ENCODE measurements at places on chromosomes 3 and 15.

- no peak for DNase-seq
Observed at GRCh38 chr3:50260942-50261441, 8.0 kb upstream of the SEMA3B start.

- no peak for DNase-seq
Observed at GRCh38 chr3:14497321-14497720, 42.8 kb downstream of the GRIP2 start.

GRCh38 chr3:135929670-135930069 lies 35.9 kb upstream of the PPP2R3A start:
- no peak for DNase-seq

DNA sequence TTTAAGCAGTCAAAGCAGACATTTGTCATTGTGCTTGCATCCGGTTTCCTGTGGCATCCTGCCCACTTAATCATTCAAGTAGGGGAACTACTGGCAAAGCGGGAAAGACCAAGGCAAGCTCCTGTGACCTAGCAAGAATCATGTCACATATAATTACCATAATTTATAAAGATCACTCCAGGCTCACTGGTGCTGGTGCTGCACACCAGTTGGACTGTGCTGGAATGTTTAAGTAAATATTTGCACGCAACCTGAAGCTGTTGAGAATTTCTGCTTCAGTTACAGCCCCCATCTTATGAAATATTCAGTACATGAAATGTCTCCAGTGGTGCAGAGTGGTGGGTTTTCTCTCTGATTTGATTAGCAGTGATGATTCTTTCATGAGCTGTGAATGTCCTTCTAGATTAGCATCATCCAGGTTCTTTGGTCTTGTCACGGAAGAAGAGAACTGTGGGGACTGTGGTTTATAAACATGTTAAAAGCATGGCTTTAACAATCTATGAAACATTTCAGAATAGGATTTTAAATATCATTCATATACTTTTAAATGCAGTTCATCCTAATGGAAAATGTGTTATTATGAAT lies 621.3 kb upstream of the EPHA6 start:
- DNase-seq: no peak

GRCh38 chr3:112389961-112390360 lies 57.0 kb downstream of the CD200 start:
- no peak for DNase-seq

- peak; percentile 58 for DNase-seq
Observed at GRCh38 chr15:74955796-74956647, 550 bp downstream of the RPP25 start.

- no peak for DNase-seq
Observed at GRCh38 chr3:153437666-153438065, 275.6 kb downstream of the RAP2B start.

DNA sequence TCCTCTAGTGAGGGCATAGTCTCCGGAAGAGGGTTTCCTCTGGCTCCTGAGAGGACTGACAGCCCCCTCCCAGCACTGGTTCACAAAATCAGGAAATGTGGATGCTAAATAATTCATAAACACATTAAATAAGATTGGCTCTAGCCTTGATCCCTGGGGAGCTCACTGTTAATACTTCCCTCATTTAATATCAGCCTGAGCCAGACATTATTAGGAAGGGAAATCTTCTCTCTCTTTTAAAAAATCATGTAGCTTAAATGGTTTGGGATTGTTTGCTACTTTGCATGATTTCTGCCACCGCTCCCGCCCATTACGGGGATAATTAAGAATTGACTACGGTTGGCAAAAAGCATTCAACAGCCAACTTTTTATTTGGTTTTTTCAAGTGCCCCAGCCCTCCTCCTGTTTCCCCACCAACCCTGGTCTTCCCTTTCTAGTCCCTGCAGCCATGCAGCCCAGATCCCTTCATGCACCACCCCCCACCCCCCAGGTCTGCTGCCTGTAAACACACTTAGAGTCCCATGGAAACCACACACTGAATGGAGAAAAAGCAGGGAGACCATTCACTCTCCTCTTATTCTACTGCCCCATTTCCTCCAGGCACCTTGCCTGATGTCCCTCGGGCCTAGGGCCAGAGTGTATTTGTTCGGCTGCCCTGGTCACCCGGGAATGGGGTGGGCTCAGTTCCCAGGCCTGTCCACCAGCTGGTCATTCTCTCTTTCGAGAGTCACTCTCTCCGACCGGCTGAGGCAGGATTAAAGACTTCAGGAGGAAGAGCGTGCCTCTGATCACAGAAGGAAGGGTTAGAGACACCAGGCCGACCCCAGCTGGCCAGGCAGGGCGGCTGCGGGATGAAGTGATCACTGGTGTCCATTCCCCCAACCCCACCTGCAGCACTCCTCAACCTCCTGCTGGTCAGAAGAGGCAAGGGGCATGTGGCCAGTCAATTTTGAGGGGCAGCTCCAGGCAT lies 45.1 kb downstream of the SEMA5B start:
- DNase-seq: no peak

DNA sequence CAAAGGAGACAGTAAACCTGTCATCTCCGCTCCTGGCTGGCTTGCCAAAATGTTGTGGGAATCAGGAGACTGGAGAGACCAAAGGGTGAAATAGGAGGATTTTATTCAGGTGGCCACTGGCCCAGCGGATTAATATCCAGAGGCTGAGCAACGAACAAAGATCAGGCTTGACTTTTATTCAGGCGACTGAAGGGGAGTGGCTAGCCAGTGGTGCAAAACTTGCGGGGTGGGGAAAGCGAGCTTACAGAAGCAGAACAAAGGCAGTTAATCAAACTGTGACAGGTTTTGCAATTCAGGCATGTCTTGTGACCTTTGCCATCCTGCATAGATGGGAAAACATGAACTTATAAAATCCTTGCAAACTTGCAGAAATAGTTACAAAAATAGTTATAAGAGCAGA lies 19.8 kb upstream of the ACAD9 start:
- DNase-seq: no peak

DNA sequence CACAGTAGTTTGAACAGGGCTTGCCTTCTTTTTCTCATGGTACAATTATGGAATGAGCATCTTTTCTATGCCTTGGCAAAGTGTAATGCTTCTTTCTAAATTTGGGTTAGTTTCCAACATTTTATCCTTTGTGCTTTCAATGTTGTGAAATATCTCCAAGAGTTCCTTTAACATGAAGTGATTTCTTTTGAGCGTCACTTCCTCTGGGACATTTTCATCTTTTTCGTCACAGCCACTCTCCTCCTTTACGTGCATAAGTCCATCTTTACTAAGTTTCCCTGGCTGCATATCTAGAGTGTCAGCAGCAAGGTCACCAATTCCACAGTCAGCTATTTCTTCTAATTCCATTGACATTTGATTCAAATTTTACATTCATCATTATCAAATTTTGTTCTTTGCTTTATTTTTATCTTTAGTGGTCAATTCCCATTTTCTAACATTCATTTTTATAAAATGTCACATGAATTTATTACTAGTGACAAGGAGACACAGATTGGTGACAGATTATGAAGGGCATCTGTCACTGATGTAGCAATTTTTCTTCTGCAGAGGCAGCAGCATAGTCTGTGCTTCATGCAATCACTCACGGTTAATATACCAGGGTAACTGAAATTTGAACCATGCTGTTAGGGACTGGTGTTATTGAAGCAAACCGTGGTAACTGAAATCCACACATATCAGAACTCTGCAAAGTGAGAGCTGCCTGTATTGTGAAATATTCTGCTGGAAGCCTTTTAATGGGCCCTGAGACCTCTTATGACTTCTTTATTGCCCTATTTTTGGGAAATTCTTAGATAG lies 126.5 kb upstream of the THBS1 start:
- no peak for DNase-seq

GRCh38 chr3:16474920-16475319 lies 38.6 kb downstream of the RFTN1 start:
- no peak for DNase-seq

GRCh38 chr15:34490417-34491193 lies 53.0 kb upstream of the GOLGA8A start:
- no peak for DNase-seq

- DNase-seq: no peak
Observed at GRCh38 chr3:12413721-12414255, 70.5 kb upstream of the TSEN2 start.

GRCh38 chr3:113054552-113054951 lies 63.8 kb downstream of the GTPBP8 start:
- DNase-seq: no peak

GRCh38 chr3:55286693-55287092 lies 200.4 kb downstream of the WNT5A start:
- no peak for DNase-seq

- DNase-seq: no peak
Observed at GRCh38 chr3:118208642-118209041, 826.0 kb downstream of the IGSF11 start.

- DNase-seq: peak; percentile 23
Observed at GRCh38 chr3:4504340-4505261, 11.5 kb downstream of the ITPR1 start.

DNA sequence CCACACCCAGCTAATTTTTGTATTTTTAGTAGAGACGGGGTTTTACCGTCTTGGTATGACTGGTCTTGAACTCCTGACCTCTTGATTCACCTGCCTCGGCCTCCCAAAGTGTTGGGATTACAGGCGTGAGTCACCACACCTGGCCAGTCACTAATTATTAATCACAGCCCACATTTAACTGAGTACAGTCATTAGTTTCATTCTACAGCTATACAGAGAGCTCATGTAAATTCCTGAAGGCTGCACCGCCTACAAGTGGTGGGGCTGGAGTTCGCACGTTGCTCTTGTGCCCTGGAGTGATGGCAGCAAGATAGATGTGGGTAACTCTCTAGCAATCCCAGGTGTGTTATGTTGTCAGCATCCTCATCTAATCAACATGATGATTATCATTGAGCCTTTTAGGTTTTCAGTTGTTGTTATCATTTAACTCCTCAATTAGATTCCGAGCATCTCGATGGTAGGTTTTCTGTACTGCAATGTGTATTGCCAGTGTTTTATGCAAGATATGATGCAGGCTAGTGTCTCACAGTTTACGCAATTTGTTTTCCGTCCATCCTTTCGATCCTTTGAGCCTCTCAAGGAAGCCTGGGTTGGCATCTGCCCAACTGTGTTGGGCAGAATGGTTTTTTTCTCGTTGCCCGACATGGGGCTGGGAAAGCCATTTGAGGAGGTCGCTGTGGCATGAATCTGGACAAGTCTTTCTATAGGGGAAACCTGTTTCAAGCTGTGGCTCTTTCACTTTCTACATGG lies 216.3 kb downstream of the LPP start:
- DNase-seq: no peak

- no peak for DNase-seq
Observed at GRCh38 chr15:27336676-27337075, 365.7 kb downstream of the GABRG3 start.

GRCh38 chr3:133371181-133371580 lies 28.7 kb upstream of the BFSP2 start:
- DNase-seq: no peak

DNA sequence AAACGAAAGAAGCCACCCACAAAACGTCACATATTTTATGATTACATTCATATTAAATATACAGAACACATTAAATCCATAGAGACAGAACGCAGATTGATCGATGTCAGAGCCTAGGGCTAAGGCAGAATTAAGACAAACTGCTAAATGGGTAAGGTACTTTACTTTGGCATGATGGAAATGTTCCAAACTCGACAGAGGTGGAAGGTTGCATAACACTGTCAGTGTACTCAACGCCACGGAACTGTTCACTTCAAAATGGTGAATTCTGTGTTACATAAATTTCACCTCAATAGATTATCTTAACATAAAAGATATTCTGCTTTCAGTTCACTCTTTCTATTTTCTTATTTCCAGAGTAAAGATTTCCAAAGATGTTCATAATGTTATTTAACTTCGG lies 158.4 kb downstream of the TBC1D5 start:
- DNase-seq: no peak

DNA sequence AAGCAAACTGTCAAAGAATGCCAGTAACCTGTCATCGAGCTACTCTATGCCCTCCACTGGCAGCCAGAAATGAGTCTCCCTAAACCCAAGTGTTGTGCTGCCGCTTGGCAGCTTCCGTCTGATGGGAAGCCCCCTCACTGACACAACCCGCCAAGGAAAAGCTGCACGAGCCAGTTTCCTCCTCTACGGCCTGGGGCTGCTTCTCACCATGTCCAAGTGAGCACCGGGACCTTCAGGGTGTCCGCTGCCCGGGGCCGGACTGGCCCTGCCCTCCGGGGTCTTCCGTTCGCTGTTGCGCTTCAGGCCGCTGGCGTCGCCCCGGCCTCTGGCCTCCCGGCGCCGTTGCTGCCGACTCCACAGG lies 490 bp downstream of the TOMM70 start:
- DNase-seq: peak; percentile 13

DNA sequence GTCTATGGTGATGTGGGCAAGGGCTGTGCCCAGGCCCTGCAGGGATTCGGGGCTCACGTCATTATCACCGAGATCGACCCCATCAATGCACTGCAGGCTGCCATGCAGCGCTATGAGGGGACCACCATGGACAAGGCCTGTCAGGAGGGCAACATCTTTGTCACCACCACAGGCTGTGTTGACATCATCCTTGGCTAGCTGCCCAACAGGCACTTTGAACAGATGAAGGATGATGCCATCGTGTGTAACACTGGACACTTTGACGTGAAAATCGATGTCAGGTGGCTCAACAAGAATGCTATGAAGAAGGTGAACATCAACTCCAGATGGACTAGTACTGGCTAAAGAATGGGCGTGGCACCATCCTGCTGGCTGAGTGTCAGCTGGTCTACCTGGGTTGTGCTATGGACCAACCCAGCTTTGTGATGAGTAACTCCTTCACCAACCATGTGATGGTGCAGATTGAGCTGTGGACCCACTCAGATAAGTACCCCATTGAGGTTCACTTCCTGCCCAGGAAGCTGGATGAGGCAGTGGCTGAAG lies 6.1 kb upstream of the USP8 start:
- no peak for DNase-seq

DNA sequence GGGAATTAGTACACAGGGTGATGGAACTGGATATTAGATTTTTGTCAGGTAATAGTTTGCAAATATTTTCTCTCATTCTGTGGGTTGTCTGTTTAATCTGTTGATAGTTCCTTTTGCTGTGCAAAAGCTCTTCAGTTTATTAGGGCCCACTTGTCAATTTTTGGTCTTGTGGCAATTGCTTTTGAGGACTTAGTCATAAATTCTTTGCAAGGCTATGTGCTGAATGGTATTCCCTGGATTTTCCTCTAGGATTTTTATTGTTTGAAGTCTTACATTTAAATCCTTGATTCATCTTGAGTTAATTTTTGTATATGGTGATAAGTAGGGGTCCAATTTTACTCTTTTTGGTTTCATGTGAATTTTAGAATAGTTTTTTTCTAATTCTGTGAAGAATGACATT lies 111.3 kb downstream of the ARRDC4 start:
- DNase-seq: no peak

- no peak for DNase-seq
Observed at GRCh38 chr15:99826157-99826780, 93.0 kb upstream of the LYSMD4 start.

- DNase-seq: no peak
Observed at GRCh38 chr3:196246612-196247308, 30.4 kb downstream of the SLC51A start.
